Esophagus squamous epithelium (tissue), 5 donors: ENCODE measurements at places on chromosomes 7 and 10.

DNA sequence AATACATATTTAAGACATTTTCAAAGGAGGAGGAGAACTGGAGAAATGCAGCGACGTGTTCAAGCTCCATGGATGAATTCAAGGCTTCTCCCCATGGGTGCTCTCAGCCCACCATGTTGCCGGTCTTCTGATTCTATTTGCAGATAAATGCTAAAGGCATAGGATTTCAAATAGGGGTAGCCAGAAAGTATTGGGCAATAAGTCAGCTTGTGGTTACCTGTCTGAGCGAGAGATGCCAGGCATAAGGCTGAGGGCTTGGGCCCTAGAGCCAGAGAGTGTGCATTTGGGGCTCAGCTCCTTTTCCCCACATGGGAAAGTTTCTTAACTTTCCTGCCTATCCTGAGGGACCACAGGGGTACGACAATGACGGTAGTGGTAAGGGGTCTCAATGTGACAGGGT lies 180.0 kb downstream of the PARD3 start:
- no peak for DNase-seq

- DNase-seq: no peak
Observed at GRCh38 chr10:31508234-31508633, 189.2 kb downstream of the ZEB1 start.

DNA sequence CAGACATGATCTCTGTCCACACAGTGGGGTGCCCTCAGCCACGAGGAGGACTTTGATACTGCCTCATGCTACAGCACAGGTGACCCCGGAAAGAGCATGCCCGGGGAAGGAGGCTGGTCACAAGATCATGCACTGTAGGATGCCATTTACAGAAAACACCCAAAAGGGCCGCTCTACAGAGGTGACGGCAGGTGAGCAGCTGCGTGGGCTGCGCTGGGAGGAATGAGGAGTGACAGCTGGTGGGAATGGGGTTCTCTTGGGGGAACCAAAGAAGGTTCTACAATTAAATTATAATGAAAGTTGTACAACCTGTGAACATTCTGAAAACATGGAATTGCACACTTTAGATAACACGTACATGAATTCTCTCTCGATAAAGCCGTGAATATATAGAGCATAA lies 12.0 kb downstream of the INTS1 start:
- no peak for DNase-seq

DNA sequence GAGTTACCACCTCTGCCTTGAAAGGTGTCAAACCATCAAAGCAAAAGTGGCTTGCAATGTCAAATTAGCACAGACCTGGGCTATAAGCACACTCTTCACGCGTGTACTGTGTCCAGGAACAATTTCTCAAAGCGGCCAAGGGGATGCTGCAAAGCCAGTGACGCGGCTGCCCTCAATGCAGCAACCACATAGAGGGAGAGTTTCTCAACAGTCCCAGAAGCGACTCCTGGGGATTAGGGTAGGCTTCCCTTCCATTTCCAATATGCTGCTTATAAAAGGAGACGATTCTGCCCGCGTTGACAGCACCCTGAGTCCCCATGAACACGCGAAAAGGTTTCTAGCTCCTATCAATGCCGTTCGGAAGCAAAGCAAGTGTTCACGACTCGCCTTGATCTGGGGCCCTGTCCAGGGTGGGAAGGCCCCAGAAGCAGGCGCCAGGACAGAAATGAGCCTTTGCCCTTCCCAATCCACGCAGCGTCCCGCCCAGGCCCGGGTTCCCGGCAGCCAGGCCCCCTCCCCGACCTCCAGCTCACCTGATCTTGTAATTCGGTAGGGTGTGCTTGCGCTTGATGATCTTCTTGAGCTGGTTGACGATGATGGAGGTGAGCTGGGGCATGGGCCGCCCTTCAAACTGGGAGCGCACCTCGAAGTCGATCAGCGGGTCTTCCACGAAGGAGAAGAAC lies 1.3 kb downstream of the PDZD8 start:
- DNase-seq: no peak

DNA sequence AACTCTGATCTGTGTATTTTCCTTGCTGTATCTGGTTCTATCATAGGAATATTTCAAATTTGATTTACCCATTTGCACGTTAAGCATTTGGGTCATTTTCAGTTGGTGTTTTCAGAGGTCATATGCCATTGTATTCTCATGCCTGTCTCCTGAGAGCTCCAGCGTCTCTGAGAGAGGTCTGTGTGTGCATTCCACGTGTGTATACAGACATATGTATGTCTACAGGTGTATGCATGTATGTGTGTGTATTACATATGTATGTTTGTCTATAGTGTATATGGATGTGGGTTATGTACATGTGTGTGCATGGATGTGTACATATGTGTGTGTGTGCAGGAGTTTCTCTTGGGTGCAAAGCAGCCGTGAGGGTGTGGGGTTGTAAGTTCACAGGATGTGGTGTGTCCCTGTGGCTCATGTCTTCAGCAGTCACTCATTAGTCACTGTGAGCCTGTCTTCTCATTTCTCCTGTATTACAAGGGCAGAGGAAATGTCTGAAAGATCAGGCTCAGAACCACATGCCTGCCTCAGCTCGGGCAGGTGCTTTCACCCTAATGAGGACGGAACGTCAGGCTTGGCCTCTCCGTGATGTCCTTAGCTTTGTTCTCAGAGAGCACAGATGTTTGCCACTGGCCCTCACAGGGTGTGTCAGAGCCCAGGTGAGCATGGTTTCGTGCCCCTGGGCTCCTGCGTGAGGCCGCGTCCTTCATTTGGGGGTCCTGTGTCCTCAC lies 101.6 kb downstream of the NKX6-2 start:
- no peak for DNase-seq

GRCh38 chr10:113329121-113329596 lies 223.7 kb upstream of the HABP2 start:
- no peak for DNase-seq

GRCh38 chr7:1322240-1323110 lies 89.8 kb downstream of the UNCX start:
- DNase-seq: no peak

DNA sequence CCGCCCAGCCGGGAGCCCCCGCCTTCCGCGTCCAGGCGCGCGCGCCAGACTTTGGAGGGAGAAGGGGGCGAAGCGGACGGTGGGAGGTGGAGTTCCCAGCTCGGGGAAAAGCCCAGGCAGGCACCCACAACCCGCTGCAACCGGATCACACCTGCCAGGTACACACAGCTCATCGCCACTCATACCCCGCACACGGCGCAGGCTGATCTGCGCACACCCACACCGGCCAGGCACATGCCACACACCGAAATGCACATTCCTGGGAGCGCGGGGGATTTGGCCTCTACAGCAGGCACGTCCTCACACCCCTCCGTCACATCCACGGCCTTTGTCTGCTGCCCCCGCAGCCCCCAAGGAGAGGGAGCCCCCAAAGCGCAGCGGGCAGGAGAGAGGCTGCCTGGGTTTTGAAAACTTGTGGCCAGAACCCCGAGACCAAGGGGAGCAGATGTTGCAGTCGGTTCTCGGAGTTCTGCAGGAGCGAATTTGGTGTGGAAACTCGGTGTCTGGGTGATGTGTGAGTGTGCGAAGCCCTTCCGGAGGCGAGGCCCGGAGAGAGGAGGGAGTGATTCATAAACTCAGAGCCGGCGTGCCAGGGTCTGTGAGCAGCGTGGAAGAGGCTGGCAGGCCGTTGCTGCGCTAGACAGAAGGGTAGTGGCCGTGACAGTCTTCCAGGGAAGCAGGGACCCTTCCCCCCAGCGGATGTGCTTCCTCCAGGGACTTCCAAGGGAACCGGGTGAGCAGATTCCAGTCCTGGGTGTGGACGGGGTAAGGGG lies 734 bp downstream of the CHST3 start:
- no peak for DNase-seq

- no peak for DNase-seq
Observed at GRCh38 chr7:22295402-22296264, 61.3 kb downstream of the RAPGEF5 start.

DNA sequence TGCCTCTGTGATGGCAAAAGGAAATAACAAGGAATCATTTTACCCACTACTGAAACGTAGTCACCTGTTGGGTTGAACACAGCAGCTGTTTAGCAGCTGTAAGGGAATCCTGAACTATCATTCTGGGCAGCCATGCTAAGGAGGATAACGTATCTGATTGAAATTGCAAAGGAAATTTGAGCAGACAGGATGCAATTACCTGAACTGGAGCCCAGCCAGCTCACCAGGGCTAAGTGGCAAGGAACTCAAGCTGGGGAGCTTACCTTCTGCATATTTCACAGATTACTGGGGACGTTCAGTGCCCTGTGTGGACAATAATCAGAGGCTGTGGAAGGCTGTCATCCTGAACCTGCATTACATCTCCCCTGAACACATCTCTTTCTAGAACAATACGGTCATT lies 650.5 kb downstream of the SORCS3 start:
- DNase-seq: no peak

DNA sequence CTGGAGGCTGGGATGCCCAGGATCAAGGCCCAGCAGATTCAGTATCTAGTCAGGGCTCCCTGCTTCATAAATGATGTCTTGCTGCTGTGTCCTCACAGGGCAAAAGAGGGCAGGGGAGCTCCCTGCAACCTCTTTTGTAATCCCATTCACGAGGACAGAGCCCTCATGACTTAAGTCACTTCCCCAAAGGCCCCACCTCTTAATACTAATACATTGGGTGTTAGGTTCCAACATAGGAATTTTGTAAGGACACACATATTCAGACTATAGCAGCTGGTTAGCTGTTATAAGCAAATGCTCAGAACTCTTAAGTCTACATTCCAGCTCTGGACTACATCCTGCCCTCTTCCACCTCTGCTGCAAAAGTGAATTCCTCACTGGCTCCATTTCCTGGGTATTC lies 63.0 kb downstream of the VOPP1 start:
- DNase-seq: no peak

DNA sequence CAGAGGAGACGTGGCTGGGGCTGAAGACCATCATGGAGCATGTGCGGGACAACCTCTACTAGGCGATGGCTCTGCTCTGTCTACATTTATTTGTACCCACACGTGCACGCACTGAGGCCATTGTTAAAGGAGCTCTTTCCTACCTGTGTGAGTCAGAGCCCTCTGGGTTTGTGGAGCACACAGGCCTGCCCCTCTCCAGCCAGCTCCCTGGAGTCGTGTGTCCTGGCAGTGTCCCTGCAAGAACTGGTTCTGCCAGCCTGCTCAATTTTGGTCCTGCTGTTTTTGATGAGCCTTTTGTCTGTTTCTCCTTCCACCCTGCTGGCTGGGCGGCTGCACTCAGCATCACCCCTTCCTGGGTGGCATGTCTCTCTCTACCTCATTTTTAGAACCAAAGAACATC lies 22.0 kb upstream of the CPA5 start:
- no peak for DNase-seq

DNA sequence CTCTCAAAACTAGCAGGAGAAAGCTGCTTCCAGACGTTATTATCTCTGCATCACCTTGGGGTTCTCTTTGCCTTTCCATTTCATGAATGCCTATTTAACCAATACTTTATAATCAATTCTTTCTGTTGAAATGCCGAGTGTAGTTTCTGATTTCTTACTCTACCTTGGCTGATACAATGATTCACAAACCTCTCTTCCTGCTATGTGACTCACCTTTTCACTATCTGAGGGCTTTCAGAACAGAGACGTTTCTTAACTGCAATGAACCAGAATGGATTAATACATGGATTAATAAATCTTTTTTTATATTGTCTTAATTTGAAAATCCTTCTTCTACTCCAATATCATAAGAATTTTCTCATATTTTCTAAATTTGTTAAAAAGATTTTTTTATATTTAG lies 46.4 kb upstream of the ZNF746 start:
- no peak for DNase-seq

DNA sequence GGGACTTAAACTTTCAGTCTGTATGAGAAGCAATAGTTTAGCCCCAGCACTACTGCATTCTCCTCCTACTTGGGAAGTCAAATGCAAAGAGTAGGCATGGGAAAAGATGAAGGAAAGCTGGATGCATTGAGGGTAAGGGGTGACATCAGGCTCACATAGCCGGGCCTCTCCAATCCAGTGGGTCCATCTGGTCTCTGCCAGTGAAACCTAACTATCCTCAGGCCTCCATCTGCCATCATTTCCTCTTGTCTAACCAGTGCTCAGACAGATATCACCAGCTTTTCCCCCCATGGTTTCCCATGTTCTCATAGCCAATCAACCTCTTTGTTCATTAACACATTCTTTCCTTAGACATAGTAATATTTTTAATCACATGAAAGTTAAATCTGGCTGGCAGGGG lies 118.3 kb downstream of the DGKI start:
- no peak for DNase-seq

GRCh38 chr10:59456199-59456598 lies 93.8 kb upstream of the FAM13C start:
- DNase-seq: no peak

- no peak for DNase-seq
Observed at GRCh38 chr7:155584763-155585531, 38.6 kb upstream of the CNPY1 start.

DNA sequence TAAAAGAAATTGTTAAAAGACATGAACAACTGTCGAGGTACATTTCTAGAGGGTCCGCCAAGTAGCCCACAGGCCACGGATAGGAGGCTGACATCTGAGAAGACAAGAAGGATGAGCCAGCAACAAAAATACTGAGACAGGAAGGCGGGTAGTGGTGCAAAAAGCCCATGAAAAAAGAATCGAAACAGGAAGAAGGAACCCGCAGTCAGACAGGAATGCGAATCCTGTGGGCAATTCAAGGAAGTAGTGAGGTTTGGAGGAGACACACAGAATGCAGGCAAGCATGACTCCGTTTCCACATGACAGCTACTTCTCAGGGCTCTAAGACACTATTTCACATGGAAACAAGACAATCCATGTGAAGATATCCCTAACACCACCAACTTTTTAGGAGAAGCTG lies 125.2 kb downstream of the DOCK4 start:
- DNase-seq: no peak

- DNase-seq: no peak
Observed at GRCh38 chr7:55056577-55057480, 38.0 kb downstream of the EGFR start.

GRCh38 chr10:51246156-51246555 lies 171.9 kb downstream of the PRKG1 start:
- no peak for DNase-seq

GRCh38 chr7:33354201-33354600 lies 224.8 kb downstream of the BBS9 start:
- DNase-seq: no peak

- no peak for DNase-seq
Observed at GRCh38 chr10:22978918-22979317, 51.1 kb downstream of the ARMC3 start.

GRCh38 chr10:74282151-74282847 lies 131.3 kb downstream of the ADK start:
- DNase-seq: no peak

DNA sequence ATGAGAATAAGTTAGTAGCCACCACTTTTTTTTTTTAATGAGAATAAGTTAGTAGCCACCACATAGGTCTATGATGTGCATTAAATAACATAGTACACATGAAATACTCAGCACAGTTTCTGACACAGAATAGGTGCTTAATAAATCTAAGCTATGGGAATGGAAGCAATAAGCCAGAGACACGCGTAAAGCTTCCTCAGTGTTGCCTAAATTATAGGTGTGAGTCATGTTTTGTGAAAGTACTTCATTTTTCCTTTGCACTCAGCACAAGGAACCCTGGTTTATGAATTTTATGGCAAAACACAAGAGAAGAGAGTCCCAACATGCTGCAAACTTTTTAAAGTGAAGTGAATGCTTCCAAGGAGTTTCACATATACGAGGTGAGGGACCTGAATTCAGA lies 267.4 kb downstream of the RNLS start:
- DNase-seq: no peak

GRCh38 chr7:33109005-33109757 lies at the start of gene RP9:
TSS of gene RP9 (minus strand) at chr7:33109404. CDS start at chr7:33109372, 32 bp downstream.
- no peak for DNase-seq
